ENCODE measurements at places on chromosomes 2 and 18. TPM values are rescaled to one million over a fixed set of nuclear protein-coding genes. Genes with fewer than 3 reads are reported as not detected.

LRATD1 gene
- 17.2 TPM for total RNA-seq

- no peak for DNase-seq
These were observed 219.2 kb downstream of the IRS1 start for GRCh38 chr2:226580403-226580802.

GRCh38 chr2:152676461-152676860 lies 40.8 kb downstream of the PRPF40A start:
- DNase-seq = no peak

DNA sequence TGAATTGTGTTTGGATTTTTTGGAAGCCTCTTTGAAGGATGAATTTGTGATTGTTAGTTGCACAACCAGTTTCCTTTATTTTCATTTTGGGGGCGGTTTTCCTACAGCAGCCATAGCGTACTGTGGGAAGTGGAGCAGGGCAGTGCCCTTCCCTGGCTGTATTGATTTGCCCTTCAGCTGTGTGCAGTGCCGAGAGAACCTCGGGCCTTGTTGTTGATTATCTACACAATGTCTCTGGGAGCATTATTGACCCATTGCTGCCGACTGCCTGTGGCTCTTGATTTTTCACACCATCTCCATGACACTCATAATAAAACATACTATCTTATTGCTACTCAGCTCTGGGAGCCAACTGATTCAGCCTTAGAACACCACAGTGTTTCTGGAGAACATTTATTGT lies 162.2 kb upstream of the BOD1L2 start:
- no peak for DNase-seq

DNA sequence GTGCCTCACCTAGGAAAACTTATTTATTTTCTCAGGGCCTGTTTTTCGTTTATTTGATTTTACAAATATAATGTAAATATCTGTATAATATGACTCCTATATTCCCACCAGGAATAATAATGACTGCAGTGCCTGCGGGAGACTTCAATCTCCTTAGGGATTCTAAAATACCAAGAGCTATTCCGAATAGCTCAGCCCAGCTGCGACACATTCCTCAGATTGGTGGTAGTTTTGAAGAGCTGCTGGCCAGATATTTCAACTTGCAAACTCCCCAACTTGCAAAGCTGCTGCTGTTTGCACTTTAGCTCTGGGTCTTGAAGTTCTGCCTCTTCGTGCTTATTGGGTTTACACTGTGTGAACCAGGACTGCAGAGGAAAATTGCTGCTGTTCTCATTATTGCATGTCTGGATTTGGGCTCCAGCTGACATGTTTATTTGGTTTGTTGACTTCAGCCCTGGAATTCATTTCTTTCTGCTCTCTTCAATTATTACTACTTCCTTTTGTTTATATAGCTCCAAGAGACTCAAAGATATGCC lies 480.2 kb upstream of the CHST9 start:
- no peak for DNase-seq

- DNase-seq = peak; percentile 43
These were observed 31.6 kb upstream of the PPP1R1C start for GRCh38 chr2:181953881-181954537.

All from cerebellum (tissue), 4 donors.